ENCODE measurements at places on chromosomes 5 and 9.

GRCh38 chr9:23611869-23612268, 214.2 kb downstream of the ELAVL2 start:
- no peak overlapping the region for H3K4me3 ChIP-seq
- H3K27ac ChIP-seq = no peak overlapping the region
- no peak for DNase-seq
- H3K36me3 ChIP-seq = no peaks in the 10 kb centered on the region
- no peaks in the 10 kb centered on the region for H3K4me1 ChIP-seq

- H3K4me3 ChIP-seq = peak overlapping the region; percentile 28
- peak; percentile 65 for DNase-seq
- peaks cover 5% of the 10 kb centered on the region for H3K4me1 ChIP-seq
- H3K36me3 ChIP-seq = no peaks in the 10 kb centered on the region
- peak overlapping the region; percentile 59 for H3K27ac ChIP-seq
These were observed 2.0 kb downstream of the VCAN start for GRCh38 chr5:83473346-83474160.

GRCh38 chr9:129471201-129472019, 149.5 kb downstream of the C9orf50 start:
- H3K4me3 ChIP-seq = no peak overlapping the region
- H3K27me3 ChIP-seq = no peaks in the 10 kb centered on the region
- H3K27ac ChIP-seq = no peak overlapping the region
- H3K4me1 ChIP-seq = no peaks in the 10 kb centered on the region

GRCh38 chr5:95895251-95895650, 66.4 kb downstream of the ELL2 start:
- no peak overlapping the region for H3K27ac ChIP-seq
- H3K27me3 ChIP-seq = no peaks in the 10 kb centered on the region
- H3K4me1 ChIP-seq = no peaks in the 10 kb centered on the region
- DNase-seq = no peak

GRCh38 chr9:123727332-123727731, 202.6 kb downstream of the DENND1A start:
- H3K4me1 ChIP-seq = no peaks in the 10 kb centered on the region
- H3K27ac ChIP-seq = no peak overlapping the region

Data from prostate gland (tissue), 2 donors.